Urothelium cell line (cell line): ENCODE measurements at places on chromosomes 5 and 9.

GRCh38 chr5:9529513-9529912 lies 16.4 kb downstream of the SEMA5A start:
- no peak for DNase-seq

DNA sequence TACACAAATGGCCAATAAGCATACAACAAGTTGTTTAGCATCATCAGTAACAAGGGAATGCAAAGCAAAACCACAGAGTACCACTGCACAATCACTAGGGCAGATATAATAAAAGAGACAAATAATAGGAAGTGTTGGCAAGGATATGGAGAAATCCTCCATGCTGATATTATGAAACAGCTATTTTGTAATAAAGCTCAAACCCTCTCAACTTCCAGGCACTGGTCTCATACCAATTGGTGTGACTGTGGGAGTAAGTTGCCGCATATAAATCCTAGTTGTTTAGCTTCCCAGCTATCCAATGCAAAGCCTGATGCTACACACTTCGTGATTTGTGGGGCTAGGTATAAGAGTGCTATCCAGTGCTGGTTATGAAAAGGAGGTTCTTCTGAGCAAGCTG lies 88.6 kb downstream of the SMIM23 start:
- no peak for DNase-seq

- no peak for DNase-seq
These were observed 365.1 kb upstream of the CCNH start for GRCh38 chr5:87777877-87778276.

- no peak for DNase-seq
These were observed 361.0 kb upstream of the CDH6 start for GRCh38 chr5:30832519-30832918.
